ENCODE measurements at places on chromosomes 4 and X.

- no peak for DNase-seq
Observed at GRCh38 chr4:188903986-188904385, 764.7 kb downstream of the TRIML1 start.

DNA sequence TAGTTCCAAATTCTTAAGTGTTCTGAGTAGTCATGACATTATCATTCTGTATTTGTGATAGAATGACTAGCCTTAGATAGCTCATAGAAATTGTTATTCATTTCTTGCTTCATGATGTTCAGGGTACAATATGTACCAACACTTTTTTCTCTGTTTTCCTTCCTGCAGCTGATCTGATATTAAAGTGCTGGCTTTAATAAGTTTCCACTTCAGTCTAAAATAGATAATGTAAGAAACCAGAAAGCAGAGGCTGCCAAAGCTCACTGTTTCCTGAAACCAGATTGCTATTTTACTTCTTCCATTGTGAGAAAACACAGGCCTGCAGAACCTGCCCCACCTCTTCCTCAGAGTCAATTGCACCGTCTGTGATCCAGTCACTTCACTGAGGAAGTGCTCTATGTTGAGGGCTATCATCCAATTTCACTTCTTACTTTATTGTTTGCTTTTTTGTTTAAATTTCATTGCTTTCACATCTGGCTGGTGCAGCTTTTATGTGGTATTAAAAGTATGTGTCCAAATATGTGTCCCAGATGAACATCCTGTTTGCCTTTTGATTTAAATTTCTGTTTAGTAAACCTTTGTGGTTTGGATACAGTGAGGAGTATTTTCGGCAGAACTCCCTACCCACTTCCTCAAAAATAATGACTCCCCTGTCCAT, 652.1 kb downstream of the ANKRD50 start:
- no peak for DNase-seq

GRCh38 chrX:21176921-21177571, 197.2 kb upstream of the CNKSR2 start:
- DNase-seq, result no peak

DNA sequence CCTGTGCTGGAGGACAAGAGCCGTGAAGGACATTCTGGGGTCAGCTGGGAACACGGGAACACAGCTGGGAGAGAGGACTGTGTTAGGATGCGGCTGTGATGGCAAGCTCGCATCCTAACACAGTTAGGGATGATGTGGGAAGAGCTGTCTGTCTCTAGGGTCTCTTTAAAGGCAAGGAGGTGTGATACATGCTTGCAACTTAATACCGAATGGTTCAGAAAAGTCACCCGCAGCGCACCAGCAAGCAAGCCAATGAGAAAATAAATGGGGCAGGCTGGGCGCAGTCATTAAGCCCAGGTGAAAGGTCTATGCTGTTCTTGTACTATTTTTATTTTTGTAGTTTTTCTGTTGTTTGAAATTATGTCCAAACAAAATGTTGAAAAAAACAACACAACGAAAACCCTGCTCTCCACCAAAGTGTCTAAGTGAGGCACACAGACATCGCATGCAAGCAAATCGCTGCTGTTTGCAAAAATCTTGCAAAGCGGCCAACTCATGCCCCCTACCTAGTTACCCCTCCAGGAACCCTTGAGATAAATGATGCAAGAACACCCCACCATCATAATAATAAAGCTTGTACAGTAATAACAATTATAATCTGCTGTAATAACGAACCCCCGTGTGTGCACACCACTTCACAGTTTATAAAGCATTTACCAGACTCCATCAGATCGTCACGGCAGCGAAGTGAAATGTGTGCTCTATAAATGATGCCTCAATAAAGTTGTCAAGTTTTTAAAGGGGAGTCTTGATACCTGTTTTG, 17.9 kb upstream of the ADRA2C start:
- no peak for DNase-seq

DNA sequence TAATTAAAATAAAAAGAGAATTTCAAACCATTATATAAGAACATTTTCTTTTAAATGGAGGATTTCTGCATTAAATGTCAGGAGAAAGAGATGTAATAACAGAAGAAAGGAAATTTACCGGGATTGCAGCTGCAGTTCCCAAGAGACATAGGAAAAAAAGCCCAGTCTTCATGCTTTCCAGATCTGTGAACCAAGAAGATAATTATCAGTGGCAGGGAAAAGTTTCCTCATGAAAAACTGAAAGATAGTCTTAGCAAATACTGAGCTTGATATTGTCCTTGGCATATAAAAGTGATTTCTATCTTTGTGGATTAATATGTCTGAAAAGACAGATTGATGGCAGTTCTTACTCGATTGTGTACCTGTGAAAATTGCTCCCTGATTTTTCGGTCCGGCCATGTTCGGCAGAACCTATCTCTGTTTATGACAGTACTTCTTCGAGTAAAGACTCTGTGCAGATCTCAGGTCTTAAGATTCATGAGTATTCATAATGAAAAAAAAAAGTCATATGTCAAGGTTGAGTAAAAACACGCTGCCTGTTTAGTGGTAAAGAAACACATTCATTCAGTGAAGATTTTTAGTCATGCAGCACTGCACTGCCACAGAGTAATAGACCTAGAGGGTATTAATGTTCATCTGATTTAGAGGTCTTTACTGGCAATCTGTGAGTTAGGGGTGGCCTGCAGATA, 29.6 kb downstream of the SPARCL1 start:
- DNase-seq, result no peak

GRCh38 chrX:109372716-109373115, 109.2 kb downstream of the GUCY2F start:
- DNase-seq, result no peak

DNA sequence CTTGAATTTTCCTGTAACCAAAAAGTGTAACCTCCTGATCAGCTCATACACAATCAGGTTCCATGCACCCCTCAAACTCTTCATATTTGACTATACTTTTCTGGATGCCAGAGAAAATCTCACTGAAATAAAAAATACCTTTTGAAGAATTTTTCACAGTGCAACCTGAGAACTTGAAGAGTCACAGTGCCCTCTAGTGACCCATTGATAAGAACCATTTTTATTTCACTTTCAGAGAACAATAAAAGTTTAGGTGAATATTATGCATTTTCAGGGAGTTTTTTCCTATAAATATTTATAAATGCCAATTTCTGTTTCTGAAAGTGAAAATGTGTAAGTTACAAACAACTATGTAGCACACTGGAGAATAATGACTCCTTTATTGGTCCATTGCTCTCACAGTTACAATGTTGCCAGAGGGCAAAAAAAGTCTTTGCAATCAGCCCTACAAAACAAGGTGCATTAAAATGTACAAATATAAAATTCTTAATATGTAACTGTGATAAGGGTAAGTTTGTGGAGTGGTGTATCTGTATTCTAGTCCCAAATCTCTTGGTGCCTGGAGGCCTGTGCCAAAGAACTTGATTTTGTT, 153.6 kb upstream of the INTU start:
- DNase-seq, result no peak

GRCh38 chr4:26589705-26590104, 5.8 kb downstream of the TBC1D19 start:
- no peak for DNase-seq

DNA sequence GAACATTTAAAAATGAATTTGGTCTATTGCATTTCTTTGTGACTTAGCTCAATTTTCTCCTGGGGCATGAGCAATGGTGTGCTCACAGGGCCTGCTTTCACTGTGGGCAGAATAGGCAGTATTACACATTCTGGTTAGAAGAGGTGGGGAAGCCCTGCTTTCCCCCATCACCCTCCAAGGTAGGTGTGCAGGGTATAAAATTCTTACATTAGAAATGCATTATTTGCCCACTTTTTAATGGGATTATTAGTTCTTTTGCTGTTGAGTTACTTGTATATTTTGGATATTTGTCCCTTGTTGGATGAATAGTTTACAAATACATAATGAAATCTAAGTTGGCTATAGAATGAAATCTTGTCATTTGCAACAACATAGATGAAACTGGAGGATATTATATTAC, 8.3 kb upstream of the STBD1 start:
- DNase-seq, result no peak

DNA sequence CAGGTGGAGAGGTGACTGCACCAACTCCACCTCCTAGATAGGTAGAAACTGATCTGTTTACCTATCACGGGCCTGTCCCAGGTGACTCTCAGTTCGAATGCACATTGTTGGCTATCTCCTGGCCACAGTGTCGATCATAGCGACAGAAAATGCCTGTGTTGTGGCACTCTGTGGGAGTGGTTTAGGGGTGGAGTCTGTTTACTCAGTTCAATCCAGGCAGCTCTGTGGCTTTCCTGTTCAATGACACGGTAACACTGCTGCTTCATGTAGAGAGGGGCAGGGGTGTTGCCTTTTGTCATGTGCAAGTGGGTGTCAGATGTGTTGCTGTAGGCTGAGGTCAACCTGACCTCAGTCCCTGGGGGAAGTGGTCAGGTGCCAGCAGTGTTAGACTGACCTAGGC, 1602.4 kb downstream of the TECRL start:
- DNase-seq, result no peak

DNA sequence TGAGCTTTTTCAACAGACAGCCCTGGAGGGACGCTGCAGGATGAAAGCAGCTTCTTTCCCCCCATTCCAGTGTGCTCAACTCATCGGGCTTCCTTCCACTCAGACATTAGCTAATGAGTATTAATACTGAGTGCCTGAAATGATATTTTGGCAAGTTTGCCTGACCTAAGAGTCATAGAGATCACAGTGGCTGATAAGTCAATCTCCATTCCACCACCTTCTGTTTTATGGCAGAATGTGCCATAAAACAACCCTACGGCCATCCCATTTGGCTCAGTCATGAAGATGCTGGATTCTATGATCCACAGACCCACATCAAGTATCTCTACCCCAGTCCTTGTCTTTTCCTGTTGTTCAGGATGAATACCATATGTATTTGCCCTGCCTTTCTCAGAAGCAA, 48.3 kb upstream of the MAB21L2 start:
- no peak for DNase-seq
